ENCODE measurements at places on chromosomes 3 and 15.

DNA sequence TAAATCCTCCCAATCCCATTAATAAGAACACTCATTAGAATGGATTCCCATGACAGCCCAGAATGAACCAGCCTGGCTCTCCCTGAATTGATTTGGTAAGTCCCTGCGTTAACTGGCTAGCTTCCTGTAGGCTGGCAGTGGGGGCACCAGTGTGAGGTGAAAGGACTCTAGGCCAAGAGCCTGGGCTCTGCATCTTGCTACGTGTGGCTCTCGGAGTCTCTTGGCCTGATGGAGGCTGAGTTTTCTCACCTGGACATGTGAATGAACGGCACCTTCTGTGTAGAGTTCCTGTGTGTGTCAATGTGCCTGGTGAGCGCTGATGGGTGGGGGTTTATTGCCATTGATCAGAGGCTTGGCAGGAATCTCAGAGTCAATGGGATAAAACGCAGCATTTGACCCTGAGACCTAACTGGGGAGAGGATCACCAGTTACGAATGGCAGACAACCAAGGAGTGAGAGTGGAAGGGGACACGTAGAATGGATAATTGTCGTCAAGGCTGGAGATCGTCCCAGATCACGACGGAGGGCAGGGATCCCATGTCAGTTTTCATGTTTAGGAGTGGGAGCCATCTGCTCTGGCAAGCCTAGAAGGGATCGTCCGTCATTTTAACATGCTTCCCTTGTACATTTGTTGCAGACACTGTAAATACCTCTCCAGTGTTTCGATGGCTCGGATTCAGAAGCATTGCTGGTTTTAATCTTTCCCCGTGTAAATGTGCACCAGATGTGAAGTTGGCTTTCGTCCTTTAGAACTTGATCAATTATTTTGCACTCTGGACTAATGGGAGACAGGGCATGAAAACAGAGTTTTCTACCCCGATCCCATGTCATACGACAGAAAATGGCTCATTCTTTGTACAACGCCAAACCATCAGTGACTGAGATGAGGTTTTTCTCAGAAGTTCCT, 9.0 kb upstream of the KLF13 start:
- no peak for DNase-seq

- no peak for DNase-seq
These were observed 40.3 kb upstream of the NDUFB4 start for GRCh38 chr3:120555657-120556509.

DNA sequence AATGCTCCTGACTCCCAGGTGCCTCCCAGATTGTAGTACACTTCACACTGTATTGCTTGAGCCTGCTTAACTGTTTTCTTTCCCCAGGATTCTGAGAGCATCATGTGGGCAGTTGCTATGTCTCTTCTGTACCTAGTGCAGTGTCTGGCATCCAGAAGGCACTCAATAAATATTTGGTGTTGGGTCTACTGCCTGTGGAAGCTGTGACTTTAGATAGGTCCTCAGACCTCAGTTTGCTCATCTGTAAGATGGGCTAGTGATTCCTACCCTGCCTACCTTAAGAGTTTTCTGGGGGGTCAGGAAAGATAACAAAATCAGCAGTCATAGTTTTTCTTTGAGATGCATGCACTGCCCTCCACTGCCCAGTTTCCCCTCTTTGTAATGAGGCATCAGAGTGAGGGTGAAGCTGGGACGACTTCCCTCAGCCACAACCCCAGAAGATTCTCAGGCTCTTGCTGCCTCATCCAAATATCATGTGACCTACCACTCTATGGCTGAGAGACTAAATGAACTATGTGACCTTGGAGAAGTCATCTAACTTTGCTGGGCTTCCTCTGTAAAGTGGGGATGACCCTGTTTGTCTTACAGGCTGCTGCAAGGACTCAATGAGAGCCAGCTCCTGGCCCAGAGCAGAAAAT, 50.4 kb downstream of the ATP2B2 start:
- DNase-seq: no peak

DNA sequence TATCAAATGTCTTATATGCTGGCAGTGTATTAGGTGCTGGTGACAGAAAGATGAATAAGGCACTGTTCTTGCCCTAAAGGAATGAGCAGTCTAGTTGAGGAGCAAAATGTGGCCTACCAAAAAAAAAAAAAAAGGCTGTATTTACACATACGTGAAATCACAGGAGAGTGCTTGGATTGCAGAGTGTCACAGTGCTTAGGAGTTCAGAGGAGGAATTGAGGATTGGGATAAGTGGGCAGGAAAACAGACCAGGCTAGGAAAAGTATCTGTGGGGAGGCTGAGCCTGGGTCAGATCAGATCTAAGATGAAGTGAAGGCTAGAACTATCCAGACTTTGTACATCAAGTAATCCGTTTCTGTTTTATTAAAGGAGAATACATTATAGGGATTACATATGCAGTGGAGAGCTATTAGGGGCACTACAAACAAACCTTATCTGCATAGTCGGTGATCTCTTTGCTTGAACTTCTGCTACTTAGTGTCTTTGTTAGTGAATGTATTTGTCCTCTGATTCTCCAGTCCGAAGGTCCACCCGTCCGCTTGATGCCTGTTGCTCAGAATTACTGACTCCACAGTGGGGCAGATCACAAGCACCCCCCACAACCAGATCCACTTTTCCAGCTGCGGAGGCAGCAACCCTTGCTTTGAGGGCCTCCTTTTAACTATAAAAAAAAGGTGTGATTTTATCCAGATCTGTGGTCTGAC, 80.0 kb downstream of the FNDC3B start:
- DNase-seq: no peak
